ENCODE measurements at places on chromosomes 6 and 20.
A peak's percentile ranks its signal among the peaks of the same experiment; 100 is the strongest.

- no peak for DNase-seq
Measured at GRCh38 chr20:49386848-49387580, 95.5 kb downstream of the KCNB1 start.

GRCh38 chr20:61287583-61288275 is 35.7 kb downstream of the CDH4 start:
- no peak for DNase-seq

DNA sequence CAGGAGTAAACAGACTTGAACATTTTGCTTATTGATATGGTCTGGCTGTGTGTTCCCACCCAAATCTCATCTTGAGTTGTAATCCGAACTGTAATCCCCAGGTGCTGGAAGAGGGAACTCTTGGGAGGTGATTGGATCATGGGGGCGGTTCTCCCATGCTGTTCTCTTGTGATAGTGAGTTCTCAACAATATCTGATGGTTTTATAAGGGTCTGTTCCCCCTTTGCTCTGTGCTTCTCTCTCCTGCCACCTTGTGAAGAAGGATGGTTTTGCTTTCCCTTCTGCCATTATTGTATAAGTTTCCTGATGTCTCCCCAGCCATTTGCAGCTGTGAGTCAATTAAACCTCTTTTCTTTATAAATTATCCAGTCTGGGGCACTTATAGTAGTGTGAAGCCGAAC is 40.0 kb downstream of the MYLIP start:
- DNase-seq, result peak; percentile 66

DNA sequence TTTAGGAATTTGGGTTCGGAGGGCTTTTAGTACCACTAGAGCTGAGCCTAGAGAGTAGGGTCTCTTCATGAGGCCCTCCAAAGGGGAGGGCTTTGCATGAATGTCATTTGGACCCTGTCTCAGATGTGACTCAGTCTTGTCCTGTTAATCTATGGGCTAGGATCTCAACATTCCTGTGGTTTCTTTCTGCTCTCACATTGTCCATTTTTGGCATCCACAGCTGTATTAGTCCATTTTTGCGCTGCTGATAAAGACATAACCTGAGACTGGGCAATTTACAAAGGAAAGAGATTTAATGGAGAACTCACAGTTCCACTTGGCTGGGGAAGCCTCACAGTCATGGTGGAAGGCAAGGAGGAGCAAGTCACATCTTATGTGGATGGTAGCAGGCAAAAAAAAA is 61.0 kb downstream of the CRYBG1 start:
- no peak for DNase-seq

- no peak for DNase-seq
Measured at GRCh38 chr20:39246436-39246835, 284.3 kb downstream of the DHX35 start.

DNA sequence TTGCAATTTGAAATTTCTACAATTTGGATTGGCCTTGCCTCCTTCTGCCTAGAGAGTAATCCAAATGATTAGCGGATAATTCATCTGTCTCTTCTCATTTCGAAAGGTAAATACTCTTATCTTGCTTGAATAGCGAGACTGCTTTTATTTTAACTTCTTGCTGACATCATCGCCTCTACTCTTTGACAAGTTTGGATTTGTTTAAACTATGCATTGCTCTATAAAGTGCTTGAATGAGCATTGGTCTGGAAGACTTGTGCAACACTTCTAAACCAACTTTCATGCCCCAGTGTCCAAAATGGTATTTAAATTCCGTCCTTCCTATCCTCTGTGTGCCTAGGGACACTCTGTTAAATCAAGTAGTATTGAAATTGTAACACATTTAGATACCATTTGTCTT is 384.1 kb upstream of the SLC35B3 start:
- no peak for DNase-seq

DNA sequence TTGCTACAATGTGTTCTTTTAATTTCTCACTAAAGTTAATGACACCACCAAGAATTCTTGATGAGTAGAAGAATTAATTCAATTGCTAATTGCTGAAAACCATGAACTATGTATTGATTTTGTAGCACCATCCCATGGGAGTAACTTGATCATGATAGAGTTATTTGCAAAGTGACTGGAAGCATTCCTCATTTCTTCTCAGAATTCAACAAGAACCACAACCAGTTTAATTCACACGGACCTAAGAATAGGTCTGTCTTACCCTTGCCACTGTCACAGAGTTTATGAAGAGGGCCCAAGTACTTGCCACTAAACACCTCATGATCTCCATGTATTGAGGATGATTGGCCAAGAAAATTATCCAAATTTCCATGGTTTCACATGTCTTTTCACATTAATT is 222.2 kb downstream of the TMEM242 start:
- no peak for DNase-seq

GRCh38 chr20:47551222-47551621 is 49.5 kb downstream of the NCOA3 start:
- no peak for DNase-seq

- DNase-seq, result no peak
Measured at GRCh38 chr6:112752305-112752704, 405.2 kb downstream of the RFPL4B start.

- no peak for DNase-seq
Measured at GRCh38 chr6:44086931-44087574, 40.2 kb downstream of the MRPL14 start.

- DNase-seq, result no peak
Measured at GRCh38 chr6:27187231-27188060, 60.1 kb upstream of the PRSS16 start.

GRCh38 chr6:25713824-25714223 is 40.7 kb upstream of the SLC17A4 start:
- DNase-seq, result no peak

- peak; percentile 43 for DNase-seq
Measured at GRCh38 chr6:62150048-62150663, 135.9 kb downstream of the KHDRBS2 start.

- no peak for DNase-seq
Measured at GRCh38 chr6:41494212-41495110, 51.7 kb upstream of the FOXP4 start.

DNA sequence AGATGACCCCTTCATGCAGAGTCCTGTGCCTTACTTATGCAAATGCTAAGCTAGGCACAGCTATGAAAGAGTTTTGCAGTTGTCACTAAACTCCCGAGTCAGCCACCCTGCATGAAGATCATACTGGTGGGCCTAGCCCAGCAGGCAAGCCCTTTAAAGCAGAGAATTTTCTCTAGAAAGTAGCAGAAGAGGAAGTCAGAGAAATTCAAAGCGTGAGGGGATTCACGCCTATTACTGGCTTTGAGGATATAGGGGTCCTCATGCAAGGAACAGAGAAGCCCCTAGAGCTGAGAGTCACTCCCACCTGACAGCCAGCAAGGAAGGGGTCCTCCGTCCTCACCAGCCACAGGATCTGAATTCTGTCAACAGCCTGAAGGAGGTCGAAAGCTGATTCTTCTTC is 54.6 kb downstream of the MYB start:
- DNase-seq, result no peak

DNA sequence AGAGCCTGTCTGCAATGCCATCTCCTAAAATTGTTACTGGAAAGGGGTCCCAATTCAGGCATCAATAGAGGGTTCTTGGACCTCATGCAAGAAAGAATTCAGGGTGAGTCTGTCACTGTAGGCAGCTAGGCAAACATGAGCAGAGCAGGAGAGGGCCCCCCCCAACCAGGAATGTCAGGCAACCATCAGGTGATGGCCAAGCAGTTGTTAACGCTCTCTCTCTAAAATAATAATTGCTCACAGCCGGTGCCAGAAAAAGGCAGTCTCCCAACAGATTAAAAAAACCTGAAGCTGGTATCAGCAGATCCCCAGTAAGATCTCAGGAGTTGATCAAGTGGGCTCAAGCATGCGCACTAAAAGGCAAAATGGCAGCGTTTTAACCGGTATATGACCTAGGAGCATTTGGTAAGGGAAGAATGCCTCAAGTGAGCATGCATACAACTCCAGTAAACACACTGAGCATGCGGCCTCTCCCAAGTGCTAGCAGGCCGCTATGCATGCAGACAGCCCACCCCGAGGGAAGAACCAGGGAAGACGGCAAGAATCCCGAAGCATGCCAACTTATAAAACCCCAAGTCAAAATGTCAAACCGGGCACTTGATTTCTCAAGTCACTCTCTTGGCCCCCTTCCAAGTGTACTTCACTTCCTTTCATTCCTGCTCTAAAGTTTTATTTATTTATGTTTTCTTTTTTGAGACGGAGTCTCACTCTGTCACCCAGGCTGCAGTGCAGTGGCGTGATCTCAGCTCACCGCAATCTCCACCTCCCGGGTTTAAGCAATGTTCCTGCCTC is 44.0 kb upstream of the RNGTT start:
- no peak for DNase-seq

DNA sequence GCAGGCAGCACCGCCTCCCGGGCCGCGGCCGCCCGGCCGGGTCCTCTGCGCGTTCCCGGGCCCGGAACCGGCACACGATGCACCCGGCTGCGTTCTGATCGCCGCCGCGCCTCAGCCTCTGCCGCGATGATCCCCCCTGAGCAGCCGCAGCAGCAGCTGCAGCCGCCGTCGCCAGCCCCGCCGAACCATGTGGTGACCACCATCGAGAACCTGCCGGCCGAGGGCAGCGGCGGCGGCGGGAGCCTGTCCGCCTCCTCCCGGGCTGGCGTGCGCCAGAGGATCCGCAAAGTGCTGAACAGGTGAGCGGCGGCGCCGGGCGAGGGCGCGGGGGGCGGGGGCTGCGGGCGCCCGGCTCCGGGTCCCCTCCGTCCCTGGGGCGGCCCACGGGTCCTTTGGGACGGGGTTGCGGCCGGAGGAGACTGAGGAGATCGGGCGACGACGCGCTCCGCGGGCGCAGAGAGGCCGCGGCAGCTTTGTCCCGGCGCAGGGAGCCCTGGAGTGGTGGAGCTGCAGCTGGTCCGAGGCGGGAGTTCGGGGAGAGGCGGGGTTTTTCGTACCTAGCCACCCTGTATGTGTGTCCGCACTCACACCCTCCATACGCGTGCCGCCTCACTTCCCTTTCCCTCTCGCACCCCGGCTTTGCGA is 659 bp downstream of the SLC35F1 start:
- DNase-seq, result no peak

DNA sequence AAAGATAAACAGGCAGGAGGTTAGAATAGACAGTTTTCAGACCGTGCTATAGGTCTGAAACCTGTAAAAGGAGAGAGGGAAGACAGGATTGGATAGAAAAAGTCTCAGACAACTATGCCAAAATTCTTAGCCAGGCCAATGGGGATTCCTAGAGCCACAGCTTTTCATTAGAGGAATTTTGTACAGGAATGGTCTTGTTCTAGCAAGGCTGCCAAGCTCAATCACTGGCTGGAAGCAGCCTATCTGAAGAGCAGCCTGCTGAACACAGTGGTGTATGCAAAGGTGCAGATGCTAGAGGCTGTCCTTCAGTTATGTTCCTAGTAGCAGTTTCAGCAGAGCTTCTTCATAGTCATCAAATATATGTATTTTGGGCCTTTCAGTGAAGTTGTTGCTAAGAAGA is 313.1 kb downstream of the GRIK2 start:
- no peak for DNase-seq

DNA sequence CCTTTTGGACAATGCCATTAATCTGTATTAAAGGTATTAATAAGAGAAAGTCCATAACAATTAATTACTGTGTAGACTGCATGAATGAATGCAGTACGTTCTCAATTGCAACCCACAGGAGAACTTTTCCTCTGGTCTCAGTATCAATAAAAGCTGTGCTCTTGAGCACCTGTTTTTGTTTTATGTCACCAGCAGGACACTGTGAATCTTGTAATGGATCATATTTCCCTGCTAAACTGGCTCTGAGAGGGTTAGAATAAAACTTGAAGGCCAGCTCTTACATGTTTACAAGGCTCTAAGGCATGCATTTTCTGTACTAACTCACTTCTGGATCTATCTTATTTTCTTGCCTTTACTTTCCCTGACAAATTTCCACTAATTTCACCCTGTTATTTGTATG is 214.3 kb upstream of the PLN start:
- no peak for DNase-seq

DNA sequence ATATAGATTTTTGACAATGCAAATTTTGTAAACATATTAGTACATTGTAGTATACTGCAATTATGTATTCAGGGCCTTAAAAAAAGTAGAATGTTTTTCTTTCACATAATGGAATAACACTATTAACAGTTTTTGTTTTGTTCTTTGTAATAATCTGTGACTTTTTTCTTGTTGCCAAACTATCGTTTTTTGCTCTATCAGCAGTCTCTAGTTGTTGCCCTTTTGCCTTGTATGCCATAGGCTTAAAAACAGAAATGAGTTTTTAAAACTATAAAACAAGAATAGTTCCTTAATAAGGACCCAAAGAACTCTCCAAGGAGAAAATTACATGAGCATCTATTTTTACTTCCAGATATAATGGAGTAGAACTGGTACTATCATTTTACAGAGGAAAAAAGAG is 29.5 kb downstream of the REPS1 start:
- no peak for DNase-seq

- no peak for DNase-seq
Measured at GRCh38 chr6:106072501-106073090, 13.5 kb upstream of the PRDM1 start.

GRCh38 chr6:105485456-105485855 is 82.6 kb upstream of the PREP start:
- DNase-seq, result peak; percentile 56

DNA sequence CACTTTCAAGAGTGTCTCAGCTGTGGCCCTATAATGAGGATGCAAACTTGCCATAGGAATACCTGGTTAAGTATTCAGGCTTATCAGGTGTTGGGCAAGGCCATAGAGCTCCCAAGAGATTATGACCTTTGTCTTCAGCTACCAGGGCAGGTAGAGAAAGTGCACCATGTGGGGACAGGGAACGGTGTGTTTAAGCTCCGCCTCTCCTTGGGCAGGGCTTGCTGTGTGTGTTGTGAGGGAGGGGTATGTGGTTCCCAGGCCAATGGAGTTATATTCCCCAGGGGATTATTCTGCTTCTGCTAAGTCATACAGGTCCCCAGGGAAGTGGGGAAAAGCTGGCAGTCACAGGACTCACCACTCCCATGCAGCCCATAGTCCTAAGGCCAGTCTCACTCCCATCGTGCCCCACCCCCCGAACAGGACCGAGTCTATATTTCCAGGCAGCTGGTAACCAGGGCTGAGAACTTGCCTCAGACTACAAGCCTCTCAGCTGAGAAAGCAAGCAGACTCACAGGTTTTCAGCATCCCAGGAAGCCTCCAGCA is 660.2 kb downstream of the HTR1B start:
- no peak for DNase-seq

- no peak for DNase-seq
Measured at GRCh38 chr20:46139266-46139889, 21.3 kb downstream of the CD40 start.

GRCh38 chr6:47203266-47203937 is 106.3 kb downstream of the TNFRSF21 start:
- DNase-seq, result peak; percentile 72

- DNase-seq, result peak; percentile 84
Measured at GRCh38 chr6:113634352-113635163, 222.6 kb upstream of the MARCKS start.

GRCh38 chr6:15336900-15337560 is 91.2 kb downstream of the JARID2 start:
- no peak for DNase-seq

GRCh38 chr6:166718516-166718915 is 91.5 kb upstream of the RPS6KA2 start:
- DNase-seq, result no peak
